ENCODE measurements at places on chromosomes 11 and 22.

DNA sequence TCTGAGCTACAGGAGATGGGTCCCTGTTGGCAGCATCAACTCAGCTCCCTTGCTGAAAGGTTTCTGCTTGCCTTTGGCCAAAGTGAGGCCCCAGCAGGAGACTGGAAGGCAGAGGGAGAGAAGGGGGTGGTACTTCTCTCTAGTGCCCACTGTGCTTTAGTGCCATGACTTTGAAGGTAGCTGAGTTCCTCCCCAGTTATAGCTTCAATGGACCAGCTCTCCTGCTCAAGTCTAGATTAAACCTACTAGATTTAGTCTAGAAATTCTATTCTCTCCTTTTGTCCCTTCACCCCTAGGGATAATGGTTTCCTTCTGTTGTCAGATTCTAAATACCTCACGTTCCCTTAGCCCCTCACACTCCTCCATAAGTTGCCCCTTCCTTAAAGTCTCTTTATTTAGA lies 119.2 kb downstream of the TIMP3 start:
- DNase-seq, result no peak

GRCh38 chr22:47504962-47505361 lies 742.5 kb downstream of the TBC1D22A start:
- DNase-seq, result no peak

DNA sequence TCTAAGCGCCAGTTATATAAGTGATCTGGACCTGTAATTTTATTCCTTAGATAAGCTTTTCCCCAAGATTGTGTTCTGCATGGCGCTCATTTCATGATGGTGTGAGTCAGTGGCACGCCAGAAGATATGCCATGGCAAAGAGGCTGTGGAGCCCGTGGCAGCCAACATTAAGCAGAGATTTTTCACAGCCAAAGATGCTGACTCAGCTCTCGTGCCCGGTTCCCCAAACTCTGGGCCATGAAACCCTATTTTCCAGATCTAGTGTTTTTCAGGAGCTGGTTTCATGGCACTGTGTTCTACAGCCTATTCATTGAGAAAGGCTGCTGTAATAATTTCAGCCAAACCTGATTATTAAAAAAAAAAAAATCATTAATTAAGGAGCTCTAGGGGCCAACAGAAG lies 15.4 kb upstream of the LINC01488 start:
- no peak for DNase-seq

DNA sequence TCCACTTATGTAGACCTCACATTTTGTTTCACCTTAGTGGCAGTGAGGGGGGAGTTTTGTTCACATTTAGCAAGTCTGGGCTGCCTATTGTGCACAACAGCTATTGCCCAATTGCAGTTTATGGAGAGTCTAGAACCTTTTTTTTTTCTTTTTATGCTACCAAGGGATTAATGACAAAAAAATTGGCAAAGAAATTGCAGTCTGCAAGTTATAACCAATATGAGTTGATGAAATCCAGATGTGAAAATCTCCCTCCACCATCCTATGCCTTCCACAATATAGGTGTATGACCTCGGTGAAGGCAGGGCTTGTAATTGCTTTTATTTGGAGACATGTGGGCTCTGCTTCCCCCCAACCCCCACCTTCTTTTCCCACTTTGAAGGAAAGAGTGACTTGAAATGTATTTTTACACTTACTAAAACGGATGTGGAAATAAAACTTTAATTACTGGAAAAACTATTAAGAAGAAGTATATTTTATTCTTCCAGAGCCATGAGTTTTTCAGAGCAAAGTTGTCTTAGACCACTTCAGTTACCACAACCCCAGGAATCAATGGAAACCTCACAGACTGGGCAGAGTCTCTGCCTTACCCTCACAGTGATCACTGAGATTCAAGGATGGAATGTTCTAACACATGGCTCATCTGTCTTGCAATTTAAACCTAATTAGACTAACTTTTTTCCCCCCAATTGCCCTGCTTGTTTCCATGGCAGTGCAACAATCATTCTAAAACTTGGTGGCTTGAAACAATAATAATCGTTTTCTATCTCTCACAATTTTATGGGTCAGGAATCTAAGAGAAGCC lies 120.8 kb upstream of the SLC5A12 start:
- DNase-seq, result no peak

- DNase-seq, result no peak
Observed at GRCh38 chr22:45608763-45609180, 62.9 kb upstream of the ATXN10 start.

All from brain pericyte (primary cell).